Osteocyte (in vitro differentiated cells): ENCODE measurements at places on chromosomes 13 and 19. TPM values are rescaled to one million over a fixed set of nuclear protein-coding genes. Genes with fewer than 3 reads are reported as not detected.

DNA sequence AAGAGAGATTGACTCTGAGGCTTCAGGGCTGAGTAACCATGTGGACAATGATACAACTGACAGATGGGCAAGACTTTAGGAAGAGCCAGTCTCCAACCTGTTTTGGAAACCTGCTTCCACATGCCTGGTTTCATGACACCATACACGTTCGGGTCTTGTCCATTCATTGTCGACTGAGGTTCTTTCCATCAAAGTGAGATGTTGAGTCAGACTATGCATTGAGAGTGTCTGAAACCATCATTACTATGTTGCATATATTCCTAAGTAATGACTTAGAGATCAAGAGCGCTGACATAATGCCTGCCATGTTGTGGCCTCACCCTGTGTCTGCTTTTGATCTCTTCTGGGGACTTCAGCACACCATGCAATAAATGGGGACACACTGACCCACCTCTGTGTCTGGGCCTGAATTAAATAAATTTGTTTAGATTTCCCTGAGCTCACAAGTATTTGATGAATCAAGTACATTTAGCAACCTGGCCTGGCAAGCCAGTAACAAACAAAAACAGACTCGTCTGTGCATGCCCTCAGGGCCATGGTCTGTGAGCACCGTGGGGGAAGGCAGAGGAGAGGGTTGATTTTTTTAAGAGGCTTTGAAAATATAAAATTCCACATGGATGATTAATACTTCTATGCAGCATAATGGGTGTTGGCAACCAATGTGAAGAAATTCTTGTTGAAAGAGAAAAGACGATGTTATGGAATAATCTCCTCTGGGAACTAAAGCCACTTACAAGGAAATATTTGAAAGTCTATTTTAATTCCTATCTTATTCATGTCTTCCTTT, 49.9 kb upstream of the UBAC2 start:
- DNase-seq = no peak

DNA sequence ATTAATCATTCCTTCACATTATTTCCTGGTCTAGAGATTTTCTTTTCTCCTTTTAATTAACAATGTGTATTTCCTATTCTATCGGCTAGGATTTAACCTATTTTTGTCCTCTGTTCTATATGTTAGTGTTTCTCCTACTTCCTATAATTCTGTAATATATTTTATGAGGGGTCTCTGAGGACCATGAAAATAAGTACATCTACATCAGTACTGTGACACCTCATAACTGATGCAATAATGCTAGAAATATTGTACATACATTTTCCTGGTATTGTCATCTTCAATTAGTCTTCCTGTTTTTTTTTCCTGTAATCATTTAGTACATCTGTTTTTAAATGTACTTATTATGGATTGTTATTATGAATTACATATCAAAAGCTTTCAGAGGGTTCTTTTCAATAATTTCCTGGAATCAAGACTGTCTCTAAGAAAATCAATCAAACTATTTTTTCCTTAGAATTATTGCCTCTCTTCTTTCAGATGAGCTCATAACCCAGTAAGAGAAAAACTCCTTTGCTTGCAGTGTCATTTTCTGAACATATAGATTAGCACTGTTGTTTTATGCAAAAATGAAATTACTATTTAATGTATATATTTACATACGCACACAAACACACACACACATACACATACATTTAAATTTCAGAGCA, 1004.3 kb downstream of the SLITRK5 start:
- no peak for DNase-seq

GRCh38 chr13:102177431-102177830, 224.4 kb downstream of the FGF14 start:
- no peak for DNase-seq

DNA sequence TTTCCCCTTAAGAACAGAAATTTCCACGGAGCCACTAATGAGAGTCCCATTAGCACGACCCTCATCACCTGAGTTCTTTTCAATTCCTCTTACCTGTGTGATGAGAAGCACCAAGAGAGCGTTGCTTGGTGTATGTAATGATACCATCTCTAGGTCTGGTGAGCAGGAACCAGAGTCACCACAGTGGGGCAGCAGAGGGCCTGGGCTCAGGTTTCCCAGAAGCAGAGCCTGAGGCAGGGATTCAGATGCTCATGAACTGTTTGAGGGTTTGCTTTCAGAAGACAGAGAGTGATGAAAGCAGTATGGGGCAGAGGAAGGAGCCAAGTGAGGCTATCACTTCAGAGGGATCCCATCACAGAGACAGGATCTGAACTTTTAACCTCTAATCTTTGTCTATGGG, 3.1 kb upstream of the PTPRH start:
- DNase-seq = no peak

GRCh38 chr13:94561126-94561525, 34.8 kb downstream of the TGDS start:
- DNase-seq = no peak

The ZNF575 gene
- 6.5 and 6.9 TPM in 2 replicates for total RNA-seq

The ZNF470 gene
- total RNA-seq = 3.4 and 4.4 TPM in 2 replicates

DNA sequence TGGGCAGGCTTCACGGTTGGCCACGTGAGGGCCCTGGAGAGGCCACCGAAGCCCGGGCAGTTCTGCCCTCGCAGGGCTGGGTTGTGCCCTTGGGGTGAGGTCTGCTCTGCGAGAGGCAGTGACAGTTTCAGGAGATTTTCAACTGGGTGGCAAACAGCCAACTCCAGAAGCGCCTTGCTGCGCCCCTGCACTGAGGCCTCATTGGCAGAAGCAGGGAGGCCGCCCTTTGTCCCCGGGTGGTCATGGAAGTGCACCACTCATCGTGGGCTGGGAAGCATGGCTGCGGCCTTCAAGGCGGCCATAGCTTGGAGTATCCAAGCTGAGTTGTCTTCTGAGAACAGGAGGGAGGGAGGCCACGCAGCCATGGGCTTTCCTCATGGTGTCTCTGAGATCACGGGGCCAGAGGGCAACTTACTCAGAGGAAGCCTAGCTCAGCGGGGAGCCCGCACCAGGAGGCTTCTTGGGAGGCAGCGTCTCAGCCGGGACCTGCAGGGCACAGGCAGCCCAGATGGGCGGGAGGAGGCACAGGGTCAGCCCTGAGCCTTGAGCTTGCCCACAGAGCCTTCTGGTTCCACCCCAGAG, 14.8 kb downstream of the PLEKHJ1 start:
- DNase-seq = no peak

DNA sequence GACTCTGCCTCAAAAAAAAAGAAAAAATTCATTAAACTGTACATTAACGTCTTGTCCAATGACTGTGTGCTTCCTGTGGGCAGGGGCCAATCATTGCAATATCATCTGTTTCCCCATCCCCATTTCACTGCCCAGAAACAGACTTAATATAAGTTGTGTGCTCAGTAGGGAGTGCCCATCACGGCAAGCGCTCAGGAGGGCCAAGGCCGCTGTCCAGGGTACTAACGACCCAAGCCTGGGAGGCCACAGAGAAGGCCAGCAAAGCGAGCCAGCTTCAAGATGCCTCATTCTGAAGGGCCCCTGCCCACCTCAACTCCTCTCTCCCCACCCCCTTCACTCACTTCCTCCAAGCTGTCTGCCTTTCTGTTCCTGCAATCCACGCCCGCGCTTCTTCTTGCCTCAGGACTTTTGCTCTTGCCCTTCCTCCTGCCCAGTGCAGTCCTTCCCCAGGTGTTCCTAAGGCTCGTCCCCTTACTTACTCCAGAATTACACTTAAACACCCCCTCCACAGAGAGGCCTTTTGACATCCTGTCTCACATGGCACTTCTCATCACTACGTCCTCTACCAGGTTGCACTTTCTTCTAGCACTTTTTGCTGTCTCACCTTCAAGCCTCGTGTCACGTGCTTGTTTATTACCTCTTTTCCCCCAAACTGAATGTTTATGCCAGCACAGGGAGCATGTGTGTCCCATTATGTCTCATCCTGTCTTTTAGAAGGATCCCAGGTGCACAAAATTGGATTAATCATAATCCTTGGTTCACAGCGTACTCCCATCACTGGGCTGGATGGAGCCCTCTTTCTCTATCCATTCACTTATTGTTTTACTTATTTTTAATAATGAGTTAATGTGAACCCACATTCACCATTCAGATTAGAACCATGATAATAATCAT, 11.3 kb upstream of the POU2F2 start:
- no peak for DNase-seq

The ZIC5 gene
- 8.8 and 9.4 TPM in 2 replicates for total RNA-seq

GRCh38 chr19:40457048-40457447, 8.5 kb downstream of the BLVRB start:
- no peak for DNase-seq

The USHBP1 gene
- total RNA-seq = not detected in 2 replicates

DNA sequence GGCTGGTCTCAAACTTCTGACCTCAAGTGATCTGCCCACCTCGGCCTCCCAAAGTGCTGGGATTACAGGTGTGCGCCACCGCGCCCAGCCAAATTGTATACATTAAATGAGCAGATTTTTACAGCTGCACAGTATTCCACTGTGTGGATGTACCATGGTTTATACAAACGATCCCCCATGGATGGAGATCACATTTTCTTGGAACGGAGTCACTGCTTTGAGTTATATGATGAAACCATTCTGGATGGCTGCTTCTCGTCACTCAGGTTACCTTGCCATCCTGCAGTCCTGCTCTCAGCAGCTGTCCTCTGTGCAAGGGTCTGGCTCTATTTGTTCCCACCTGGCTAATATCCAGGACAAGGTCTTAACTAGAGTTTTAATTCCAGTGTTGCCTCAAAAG, 39.1 kb upstream of the SLC15A1 start:
- DNase-seq = peak; percentile 15

GRCh38 chr13:58495668-58496067, 864.1 kb downstream of the PCDH17 start:
- no peak for DNase-seq

DNA sequence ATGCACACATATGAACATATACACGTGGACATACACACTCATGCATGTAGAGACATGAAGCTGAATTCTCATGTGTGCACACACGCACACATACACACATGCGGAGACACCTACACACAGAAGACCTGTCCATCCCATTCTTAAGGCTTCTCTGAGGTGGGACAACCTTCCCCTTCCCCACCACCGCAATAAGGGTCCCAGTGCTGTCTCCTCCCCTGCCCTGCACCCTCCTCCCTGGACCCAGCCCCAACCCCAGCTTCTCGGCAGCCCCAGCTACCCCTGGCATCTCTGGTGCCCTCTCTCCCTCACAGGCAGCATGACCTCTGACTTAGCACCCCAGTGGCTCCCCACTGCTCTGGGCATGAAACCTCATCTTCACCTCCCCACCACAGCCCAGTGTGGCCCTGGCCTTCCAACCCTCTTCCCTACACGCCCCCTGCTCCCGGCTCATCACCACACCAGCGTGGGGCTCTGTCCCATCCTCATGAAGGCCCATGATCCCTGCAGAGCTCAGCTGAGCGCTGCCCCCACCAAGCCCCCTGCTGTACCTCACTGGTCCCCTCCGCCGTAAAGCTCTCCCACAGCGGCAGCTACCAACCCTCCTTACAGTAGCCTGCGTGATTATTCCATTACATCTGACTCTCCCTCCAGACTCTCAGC, 204.1 kb upstream of the ZNF536 start:
- no peak for DNase-seq

The TUBGCP3 gene
- 24.1 and 26.1 TPM in 2 replicates for total RNA-seq

- DNase-seq = no peak
Observed at GRCh38 chr19:43747557-43748204, 7.1 kb downstream of the SMG9 start.

- no peak for DNase-seq
Observed at GRCh38 chr13:99294958-99295357, 12.2 kb downstream of the GPR183 start.

The CCDC97 gene
- 34.4 and 35.9 TPM in 2 replicates for total RNA-seq

GRCh38 chr13:51311231-51311630, 28.3 kb upstream of the SERPINE3 start:
- DNase-seq = no peak

DNA sequence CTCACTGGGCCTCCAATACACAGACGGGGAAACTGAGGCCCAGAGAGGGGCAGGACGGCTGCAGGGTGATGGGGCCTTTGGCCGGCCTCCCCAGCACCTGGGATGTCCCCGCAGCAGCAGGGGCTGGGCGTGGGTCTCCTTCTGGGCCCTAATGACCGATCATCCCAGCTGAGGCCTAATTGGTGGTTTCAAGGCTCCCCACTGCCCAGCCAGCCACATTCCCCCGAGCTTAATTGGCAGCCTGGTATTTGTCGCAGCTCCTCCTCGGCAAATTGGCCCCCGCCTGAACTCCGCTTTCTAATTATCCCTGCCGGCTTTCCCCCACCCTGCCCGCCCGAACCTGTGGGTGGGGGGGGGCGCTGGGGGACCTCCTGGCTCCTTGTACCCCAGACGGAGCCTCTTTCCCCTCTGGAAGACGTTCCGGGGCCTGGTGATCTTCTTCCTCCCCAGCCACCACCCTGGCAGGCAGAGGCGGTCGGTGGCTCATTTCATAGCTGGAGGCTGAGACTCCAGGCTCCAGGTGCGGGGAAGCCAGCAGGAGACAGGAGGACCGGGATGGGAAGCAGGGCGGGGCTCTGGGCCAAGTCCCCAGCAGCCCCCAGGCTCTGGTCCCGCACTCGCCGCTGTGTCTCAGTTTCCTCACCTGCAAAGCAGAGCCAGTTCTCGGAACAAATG, 27.2 kb upstream of the WDR18 start:
- DNase-seq = no peak

GRCh38 chr13:33676045-33676989, 141.6 kb upstream of the RFC3 start:
- DNase-seq = no peak

DNA sequence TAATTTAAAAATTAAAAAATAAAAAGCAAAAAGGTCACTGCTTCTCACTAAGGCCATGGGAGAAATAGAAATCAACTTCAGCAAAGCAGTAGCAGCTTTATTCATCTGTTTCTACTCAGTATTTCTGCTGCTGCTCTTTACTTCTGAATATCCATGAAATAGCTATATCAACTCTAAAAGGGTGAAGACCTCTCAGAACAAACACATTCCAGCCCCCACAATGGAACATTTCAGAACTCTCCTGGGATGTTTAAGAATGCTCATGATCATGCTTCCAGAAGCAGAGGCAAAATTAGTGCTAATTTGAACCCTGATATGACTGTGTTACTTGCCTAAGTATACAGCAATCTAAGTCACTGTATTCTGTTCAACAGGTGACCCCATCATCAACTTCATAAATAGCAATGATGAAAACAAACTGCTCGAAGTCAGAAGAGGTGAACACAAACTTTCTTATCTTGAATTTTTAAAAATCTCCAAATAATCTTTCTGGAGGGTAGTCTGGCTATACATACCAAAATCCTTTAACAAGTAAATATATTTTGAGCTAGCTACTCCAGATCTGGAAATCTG, 29.6 kb upstream of the DOCK9 start:
- DNase-seq = no peak

- DNase-seq = no peak
Observed at GRCh38 chr19:34282611-34283519, 28.5 kb downstream of the GARRE1 start.

GRCh38 chr13:36377826-36378468, 31.8 kb upstream of the SPART start:
- no peak for DNase-seq

The RFXAP gene
- 4.9 and 9.4 TPM in 2 replicates for total RNA-seq

The DCLK1 gene
- 7.8 and 9.1 TPM in 2 replicates for total RNA-seq

The TMEM255B gene
- total RNA-seq = 0.84 and 0.89 TPM in 2 replicates

The CEACAM4 gene
- not detected in 2 replicates for total RNA-seq

DNA sequence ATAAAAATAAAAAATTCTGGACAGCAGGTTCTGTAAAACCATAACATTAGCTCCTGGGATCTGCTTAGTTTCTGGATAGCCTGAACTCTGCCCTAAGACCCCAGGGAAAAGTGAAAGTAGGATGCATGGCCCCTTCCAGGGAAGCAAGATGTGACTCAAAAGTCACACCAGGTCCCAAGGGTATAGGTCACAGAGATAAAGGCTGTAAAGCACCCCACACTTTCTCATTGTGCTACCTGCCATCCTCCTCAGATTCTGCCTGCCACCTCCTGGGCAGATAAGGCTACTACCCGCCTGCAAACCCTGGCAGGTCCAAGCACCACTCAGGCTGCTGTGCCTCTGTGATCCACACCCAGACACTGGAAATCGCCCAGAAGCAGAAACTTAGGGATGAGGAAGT, 20.6 kb downstream of the FFAR2 start:
- DNase-seq = no peak
